ENCODE measurements at places on chromosomes 1 and 21. TPM values are rescaled to one million over a fixed set of nuclear protein-coding genes. Genes with fewer than 3 reads are reported as not detected.

DNA sequence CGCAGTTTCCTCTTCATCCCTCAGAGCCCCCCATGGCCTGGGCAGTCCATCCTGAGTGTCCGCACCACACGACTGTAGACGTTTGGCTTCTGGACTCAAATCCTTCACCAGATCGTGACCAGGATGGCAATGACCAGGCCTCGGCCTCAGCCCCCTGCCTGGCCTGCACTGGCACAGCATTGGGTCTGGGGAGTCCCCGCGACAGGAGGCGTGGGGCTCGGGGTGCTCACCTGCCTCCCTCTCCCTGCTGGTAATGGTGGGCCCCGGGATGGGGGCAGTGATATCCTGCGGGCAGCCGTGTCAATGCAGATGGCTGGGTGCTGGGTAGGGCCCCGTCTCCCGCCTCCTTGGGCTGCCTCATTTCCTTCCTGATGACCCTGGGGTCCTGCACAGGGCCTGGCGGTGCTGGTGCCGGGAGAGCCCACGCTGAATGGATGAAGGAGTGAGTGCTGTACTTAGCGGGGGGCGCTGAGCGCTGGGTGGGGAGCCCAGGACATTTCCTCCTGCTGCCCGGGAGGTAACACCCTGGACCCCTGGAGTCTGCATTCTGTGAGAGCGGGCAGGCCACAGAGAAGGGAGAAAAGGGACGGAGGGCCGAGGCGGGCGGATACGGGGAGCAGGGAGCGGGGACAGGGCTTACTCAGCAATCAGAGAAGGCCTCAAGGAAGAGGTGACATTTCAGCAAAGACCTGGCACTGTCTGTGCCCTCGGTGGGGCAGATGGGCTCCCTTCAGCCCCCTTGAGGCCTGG is 2.1 kb upstream of the TNFRSF14 start:
- no peak for DNase-seq

DNA sequence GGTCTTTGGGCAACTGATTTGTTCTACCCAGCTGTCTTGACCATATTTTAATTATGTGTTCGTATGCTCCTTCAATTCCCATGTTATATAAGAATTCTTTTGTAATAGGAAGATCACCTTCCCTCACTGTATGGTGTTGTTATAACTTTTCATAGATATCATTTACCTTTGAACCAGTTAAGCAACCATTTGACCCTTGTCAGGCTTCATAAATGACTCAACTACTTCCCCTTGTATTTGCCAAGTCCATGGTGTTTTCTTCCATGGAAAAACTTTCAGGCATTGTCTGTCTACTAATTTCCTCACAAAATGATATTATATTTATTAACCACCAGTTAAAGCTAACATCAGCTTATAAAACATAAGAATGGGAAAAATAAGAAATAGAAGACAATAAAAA is 5.1 kb downstream of the BPNT1 start:
- peak; percentile 25 for DNase-seq

GRCh38 chr1:162366149-162366548 is 10.5 kb downstream of the SPATA46 start:
- DNase-seq, result no peak

DNA sequence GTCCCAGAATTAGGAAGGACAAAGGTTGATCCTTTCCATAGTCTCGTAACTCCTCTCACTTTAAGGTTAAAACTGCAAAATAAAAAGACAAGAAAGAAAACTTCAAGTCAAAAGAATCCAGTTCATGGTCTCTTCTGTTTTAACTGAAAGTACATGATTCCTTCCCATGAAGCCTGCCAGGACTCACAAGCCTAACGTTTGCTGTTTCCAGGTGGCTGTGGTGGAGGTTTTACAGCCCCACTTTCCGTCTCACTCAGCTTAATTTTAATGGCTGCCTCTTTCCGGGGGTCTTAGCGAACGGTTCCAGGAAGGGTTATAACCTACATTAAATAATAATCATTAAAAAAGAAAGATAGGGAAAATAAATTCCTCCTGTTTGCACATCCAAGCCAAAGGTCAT is 136.8 kb upstream of the SPAG17 start:
- DNase-seq, result no peak

- DNase-seq, result peak; percentile 17
These were observed 158.1 kb downstream of the RUNX1 start for GRCh38 chr21:34890724-34891612.

DNA sequence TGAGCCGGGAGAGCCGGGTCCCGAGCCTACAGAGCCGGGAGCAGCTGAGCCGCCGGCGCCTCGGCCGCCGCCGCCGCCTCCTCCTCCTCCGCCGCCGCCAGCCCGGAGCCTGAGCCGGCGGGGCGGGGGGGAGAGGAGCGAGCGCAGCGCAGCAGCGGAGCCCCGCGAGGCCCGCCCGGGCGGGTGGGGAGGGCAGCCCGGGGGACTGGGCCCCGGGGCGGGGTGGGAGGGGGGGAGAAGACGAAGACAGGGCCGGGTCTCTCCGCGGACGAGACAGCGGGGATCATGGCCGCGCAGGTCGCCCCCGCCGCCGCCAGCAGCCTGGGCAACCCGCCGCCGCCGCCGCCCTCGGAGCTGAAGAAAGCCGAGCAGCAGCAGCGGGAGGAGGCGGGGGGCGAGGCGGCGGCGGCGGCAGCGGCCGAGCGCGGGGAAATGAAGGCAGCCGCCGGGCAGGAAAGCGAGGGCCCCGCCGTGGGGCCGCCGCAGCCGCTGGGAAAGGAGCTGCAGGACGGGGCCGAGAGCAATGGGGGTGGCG is 371 bp downstream of the ARID1A start:
- DNase-seq, result no peak

GPR3 gene
- not detected for total RNA-seq

ZSWIM5 gene
- total RNA-seq, result under 0.01 TPM

NSL1 gene
- total RNA-seq, result 11.3 TPM

MYBPHL gene
- total RNA-seq, result 0.26 TPM

SPATA1 gene
- 0.26 TPM for total RNA-seq

Measured in bronchial epithelial cell (primary cell).